ENCODE measurements at places on chromosomes 4 and X.
A peak's percentile ranks its signal among the peaks of the same experiment; 100 is the strongest.

- DNase-seq: no peak
Observed at GRCh38 chr4:32133141-32133540, 1413.0 kb downstream of the PCDH7 start.

DNA sequence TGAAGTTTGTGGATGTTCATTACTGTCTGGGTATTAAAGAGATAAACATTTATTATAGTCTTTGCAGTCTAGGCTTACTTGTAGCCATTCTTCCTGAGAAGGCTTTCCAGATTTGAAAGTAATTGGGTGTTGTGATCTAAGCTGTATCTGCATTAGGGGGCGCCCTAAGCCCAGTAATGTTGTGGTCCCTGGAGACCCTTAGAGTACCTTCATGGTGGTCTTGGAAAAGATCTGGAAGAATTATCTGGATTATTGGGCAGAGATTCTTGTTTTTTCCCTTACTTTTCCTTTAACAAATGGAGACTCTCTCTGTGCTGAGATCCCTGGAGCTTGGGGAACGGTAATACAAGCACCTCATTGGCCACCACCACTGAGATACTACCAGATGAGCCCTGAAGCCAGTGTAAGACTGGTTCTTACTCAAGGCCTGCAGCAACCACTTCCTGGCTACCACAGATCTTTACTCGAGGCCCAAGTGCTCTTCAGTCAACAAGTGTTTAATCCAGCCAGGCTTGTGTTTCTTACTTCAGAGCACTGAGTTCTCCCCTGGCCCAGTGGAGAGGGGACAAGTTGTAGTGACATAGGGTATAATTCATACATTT, 63.1 kb downstream of the RTL3 start:
- DNase-seq: no peak

- no peak for DNase-seq
Observed at GRCh38 chr4:48909697-48910096, 3.1 kb upstream of the OCIAD2 start.

- DNase-seq: no peak
Observed at GRCh38 chr4:76717431-76717830, 180.5 kb downstream of the SOWAHB start.

- DNase-seq: no peak
Observed at GRCh38 chrX:1466971-1467561, 14.4 kb upstream of the ASMTL start.

- no peak for DNase-seq
Observed at GRCh38 chrX:68658530-68658929, 11.1 kb downstream of the STARD8 start.

DNA sequence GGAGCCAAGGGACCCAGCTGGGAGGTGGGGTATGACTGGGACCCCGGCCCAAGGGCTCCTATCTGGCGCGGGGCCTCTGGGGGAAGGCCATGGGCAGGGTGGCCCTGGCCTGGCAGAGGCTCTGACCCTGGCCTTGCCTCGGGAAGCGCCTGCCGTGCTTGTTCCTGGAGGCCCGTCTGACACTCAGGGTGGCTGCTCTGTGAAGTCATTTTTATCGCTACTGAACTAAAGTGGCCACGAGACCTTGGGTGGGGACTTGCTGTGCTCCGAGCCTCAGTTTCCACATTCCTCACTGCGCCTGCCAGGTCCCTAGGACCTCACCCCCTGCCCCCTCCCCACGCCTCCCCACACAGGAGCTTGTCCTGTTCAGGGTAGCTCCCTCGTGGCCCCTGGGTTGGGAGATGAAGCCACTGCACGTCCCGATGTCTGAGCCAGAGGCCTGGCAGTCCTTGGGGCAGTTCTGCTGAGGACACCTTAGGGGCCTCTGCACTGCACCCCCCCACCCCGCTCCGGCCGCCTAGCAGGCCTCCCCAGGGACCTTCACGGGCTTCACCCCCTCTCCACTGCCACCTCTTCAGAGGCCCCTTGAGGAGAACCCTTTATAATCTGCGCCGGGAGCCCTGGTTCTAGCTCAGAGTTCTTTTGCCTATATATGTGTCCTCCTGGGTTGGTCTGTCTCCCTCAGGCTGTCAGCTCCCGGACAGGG, 639 bp upstream of the SORCS2 start:
- DNase-seq: no peak

- DNase-seq: no peak
Observed at GRCh38 chrX:152861116-152861515, 30.3 kb downstream of the NSDHL start.

DNA sequence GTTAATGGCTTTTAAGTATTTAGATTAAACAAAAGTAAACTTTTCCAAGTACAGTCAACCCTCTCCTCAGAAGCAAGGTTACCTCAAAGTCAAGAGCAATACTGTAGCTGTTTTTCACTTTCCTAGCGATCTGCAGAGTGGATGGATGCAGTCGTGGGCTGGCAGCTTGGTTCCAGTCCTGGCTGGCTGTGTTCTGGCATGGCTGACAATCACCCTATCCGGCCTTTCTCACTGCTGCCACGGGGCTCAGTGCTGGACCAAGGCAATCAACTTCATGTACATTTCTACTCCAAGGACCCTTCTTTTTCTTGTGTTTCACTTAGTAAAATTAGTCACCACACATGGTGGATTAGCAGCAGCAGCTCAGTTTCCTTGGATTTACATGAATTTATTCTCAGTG, 208.3 kb downstream of the GABRB1 start:
- no peak for DNase-seq

DNA sequence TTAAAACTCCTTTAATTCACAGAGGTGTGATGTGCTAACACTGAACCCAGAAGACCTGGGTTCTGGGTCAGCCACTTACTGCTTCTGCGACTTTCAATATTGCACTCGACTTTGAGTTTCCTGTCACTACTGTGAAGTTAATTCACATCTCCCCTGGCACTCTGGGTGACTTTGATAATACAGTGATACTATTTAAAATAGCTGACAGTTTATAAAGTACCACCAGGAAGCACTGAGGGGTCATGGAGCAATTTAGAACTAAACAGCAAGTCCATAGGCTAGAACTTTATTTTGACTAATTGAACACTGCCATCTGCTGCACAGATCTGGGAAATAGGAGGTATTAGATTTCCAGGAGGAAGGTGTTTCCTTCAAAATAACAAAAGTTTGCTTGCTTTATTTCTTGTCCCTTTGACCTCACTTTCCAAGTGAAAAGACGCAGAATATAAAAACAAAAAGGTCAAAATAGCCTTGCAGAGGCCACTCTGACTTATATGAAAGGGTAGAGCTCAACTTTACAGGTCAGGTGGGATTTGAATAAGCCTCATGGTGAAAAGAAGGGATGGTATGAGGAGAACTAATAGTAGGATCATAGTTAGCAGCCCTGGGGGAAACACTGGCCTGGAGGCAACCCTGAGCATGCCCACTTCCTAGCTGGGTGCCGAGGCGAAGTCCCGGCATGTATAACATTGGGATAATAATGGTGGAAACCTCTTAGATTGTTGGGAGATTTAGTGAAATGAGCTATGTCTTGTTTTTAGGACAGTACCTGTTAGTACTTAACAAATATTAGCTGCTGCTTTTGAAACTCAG, 53.4 kb downstream of the ZNF518B start:
- DNase-seq: no peak

DNA sequence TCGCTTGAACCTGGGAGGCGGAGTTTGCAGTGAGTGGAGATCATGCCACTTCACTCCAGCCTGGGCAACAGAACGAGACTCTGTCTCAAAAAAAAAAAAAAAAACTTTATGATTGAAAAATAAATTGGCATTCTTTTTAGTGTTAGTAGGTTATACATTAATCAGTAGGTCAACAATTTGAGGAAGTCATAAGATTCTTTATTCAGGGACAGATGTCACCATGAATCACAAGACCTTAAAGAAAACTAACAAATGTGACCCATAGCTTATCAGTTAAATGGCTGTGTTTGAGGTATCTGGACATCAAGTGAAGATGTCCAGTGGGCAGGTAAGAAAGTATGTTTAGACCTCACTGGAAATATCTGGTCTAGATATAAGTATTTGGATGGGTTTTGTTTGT, 9.3 kb upstream of the PRMT9 start:
- no peak for DNase-seq

DNA sequence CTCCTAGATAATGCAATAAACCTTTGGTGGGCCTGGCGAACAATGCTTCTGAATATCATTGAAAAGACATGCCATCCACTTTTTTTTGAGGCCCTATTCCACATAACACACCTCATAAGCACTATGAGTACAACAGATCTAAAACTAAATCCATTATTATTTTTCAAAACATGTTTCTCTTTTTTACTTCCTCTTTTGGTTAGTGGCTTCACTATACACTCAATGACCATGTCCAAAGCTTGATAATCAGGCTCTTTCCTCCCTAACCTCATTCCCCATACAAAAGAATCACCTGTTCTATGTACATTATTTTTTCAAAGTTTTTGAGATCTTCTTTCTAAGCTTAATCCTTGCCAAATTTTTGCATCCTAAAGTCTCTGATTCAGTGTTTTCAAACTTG, 20.4 kb upstream of the NPY2R start:
- no peak for DNase-seq

- DNase-seq: no peak
Observed at GRCh38 chrX:1464041-1464970, 11.6 kb upstream of the ASMTL start.

DNA sequence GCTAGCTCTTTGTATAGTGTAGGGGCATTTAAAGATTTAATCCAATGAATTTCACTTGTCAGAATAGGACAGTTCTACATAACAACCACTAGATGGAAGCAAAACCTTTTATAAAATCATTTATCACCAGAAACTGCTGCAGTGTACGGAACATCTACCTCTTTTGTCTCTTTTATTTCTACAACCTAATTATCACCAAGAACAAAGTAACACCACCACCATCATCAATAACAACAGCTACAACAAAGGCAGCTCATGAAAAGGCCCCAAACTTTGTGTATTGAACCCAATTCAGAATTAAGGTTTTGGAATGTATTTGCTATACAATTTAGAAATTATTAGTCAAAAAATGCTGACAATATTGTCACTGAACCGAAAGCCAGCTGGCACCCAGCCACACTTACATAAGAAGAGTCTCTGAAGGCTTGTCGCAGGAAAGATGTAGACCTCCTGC, 260.9 kb upstream of the RPS6KA3 start:
- DNase-seq: peak; percentile 55

GRCh38 chrX:20212486-20213089, 54.1 kb downstream of the RPS6KA3 start:
- DNase-seq: no peak

DNA sequence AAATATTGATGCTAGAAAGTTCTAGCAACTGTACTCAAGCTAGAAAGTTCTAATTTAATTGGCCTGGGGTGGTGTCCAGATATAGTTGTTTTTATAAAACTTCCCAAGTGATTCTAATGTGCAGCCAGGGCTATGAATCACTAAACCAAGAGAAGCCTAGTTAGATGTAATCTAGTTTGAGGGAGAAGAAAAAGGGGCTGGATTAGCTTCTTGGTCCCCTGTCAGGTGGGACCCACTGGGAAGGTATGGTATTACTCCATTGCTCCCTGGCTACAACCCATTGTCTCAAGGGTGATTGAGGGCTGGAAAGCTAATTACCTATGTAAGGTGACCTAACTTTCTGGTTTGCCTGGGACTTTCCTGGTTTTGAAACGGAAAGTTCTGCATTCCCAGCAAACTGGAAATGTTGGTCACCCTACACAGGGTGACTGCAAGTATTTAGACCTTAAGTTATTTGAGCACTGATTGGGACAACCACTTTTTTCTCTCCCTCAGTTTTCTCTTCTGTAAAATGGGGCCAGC, 23.9 kb upstream of the MSN start:
- DNase-seq: no peak
